ENCODE measurements at places on chromosomes 7 and 10.
A peak's percentile ranks its signal among the peaks of the same experiment; 100 is the strongest.

GRCh38 chr7:138854115-138854645 is 56.2 kb upstream of the ATP6V0A4 start:
- DNase-seq, result no peak

- DNase-seq, result no peak
Observed at GRCh38 chr10:20466731-20467130, 430.4 kb downstream of the NEBL start.

GRCh38 chr7:65379318-65379717 is 5.7 kb downstream of the ZNF92 start:
- no peak for DNase-seq

- DNase-seq, result no peak
Observed at GRCh38 chr10:12406764-12407400, 57.5 kb downstream of the CAMK1D start.

GRCh38 chr7:16616122-16616521 is 29.4 kb downstream of the ANKMY2 start:
- no peak for DNase-seq

GRCh38 chr10:132674311-132674710 is 111.6 kb downstream of the NKX6-2 start:
- no peak for DNase-seq

DNA sequence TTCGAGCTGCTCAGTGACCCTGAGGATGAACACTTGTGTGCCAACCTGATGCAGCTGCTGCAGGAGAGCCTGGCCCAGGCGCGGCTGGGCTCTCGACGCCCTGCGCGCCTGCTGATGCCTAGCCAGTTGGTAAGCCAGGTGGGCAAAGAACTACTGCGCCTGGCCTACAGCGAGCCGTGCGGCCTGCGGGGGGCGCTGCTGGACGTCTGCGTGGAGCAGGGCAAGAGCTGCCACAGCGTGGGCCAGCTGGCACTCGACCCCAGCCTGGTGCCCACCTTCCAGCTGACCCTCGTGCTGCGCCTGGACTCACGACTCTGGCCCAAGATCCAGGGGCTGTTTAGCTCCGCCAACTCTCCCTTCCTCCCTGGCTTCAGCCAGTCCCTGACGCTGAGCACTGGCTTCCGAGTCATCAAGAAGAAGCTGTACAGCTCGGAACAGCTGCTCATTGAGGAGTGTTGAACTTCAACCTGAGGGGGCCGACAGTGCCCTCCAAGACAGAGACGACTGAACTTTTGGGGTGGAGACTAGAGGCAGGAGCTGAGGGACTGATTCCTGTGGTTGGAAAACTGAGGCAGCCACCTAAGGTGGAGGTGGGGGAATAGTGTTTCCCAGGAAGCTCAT is 1.1 kb downstream of the DDIT4 start:
- peak; percentile 69 for DNase-seq

DNA sequence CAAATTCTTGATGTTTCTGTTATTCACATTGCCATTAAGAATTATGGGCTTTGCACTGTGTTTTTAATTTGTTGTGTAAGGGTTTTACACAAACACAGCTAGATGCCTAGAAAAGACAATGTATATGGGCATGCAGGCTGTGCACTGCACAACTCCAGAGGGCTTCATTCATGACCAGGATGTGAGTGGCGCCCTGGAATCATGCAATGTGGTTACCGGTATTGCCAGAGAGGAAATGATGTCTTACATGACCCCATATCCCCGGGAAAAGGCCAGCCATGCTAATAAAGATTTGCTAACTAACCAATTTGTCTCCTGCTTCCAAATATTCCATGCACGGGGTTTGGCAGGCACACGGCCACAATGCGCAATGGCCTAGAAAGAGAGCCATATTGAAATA is 16.9 kb downstream of the KCNMA1 start:
- DNase-seq, result no peak

GRCh38 chr7:42351316-42351935 is 114.4 kb upstream of the GLI3 start:
- DNase-seq, result no peak

GRCh38 chr10:103049237-103049636 is 131.1 kb downstream of the CNNM2 start:
- no peak for DNase-seq

- DNase-seq, result no peak
Observed at GRCh38 chr7:15007507-15007906, 105.0 kb upstream of the DGKB start.

DNA sequence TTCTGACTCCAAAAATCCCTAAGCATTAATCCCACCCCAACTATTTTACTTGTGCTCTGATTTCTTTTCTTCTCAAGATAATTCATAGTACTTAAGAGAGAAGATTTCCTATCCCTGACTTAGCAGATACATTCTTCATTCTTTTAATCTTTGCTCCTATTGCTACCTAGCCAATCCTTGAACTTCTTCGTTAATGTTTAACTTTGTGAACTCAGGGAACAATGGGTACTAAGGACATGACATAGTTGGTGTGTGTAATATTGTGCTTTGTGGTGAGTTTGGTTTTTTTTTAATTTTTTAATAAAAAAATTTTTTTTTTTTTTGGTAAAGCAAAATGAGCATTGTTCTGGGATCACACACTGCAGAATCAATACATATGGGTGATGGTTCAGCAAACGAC is 166.2 kb downstream of the CHCHD3 start:
- no peak for DNase-seq

DNA sequence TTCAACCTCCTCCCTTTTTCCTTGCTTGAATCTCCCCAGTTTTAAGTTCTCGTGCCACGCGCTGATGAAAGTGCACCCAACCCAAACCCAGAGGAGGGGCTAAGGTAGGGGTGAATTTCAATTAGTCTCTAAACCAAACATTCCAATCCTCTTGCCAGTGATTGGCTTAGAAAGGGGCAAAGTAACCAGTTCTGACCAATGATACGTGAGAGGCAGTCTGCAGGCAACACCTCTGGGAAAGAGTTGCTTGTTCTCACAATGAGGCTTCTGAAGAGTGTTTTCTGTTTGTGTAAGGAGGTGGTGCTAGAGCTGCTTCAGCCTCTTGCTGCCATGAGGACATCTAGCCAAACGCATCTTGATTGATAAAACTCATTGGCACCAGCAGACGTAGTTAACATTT is 21.8 kb downstream of the SLC35G1 start:
- no peak for DNase-seq

GRCh38 chr7:132817949-132818348 is 241.7 kb upstream of the PLXNA4 start:
- no peak for DNase-seq

GRCh38 chr10:27364028-27364427 is 123.4 kb upstream of the ACBD5 start:
- DNase-seq, result no peak

- no peak for DNase-seq
Observed at GRCh38 chr10:69858201-69858600, 56.5 kb downstream of the COL13A1 start.

DNA sequence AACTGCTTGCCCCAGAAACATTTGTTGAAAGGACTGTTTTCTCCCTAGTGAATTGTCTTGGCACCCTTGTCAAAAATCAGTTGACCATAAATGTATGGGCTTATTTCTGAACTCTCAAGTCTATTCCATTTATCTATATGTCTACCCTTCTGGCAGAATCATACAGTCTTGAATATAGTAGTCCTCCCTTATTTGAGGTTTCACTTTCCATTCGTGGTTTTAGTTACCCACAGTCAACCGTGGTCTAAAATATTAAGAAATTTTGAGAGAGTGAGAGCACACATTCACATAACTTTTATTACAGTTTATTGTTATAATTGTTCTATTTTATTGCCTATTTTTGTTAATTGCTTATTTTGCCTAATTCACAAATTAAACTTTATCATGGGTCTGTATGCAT is 17.4 kb upstream of the CEP41 start:
- DNase-seq, result no peak

- no peak for DNase-seq
Observed at GRCh38 chr10:130901311-130902165, 410.0 kb downstream of the TCERG1L start.

- DNase-seq, result no peak
Observed at GRCh38 chr10:60669501-60669900, 108.8 kb upstream of the CDK1 start.

GRCh38 chr7:96665689-96666088 is 44.0 kb downstream of the SEM1 start:
- DNase-seq, result no peak

GRCh38 chr10:80468002-80468401 is 13.9 kb downstream of the TSPAN14 start:
- DNase-seq, result peak; percentile 68

- DNase-seq, result peak; percentile 86
Observed at GRCh38 chr10:114544045-114544659, 113.9 kb downstream of the ABLIM1 start.

DNA sequence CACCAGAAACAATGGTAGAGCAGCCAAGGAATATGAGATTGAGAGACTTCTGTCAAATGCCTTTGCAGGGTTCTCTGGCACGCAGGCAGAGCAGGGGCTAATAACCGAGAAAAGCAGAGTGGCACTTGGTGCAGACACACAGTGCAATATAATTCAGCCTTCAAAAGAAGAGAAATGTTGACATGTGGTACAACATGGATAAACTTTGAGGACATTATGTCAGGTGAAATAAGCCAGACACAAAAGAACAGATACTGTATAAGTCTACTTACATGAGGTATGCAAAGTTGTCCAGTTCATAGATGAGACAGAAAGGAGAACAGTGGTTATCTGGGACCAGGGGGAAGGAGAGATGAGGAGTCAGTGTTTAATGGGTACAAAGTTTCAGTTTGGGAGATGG is 41.8 kb downstream of the ITIH5 start:
- no peak for DNase-seq

GRCh38 chr7:78194611-78195010 is 396.0 kb downstream of the PHTF2 start:
- DNase-seq, result no peak

- DNase-seq, result no peak
Observed at GRCh38 chr7:94243066-94243711, 151.5 kb upstream of the COL1A2 start.

GRCh38 chr10:24162206-24162985 is 46.5 kb upstream of the KIAA1217 start:
- no peak for DNase-seq

- DNase-seq, result no peak
Observed at GRCh38 chr7:137954614-137955013, 47.3 kb downstream of the CREB3L2 start.

- no peak for DNase-seq
Observed at GRCh38 chr7:92295391-92295790, 49.6 kb downstream of the ANKIB1 start.

- DNase-seq, result no peak
Observed at GRCh38 chr10:13669182-13669855, 82.6 kb downstream of the PRPF18 start.

DNA sequence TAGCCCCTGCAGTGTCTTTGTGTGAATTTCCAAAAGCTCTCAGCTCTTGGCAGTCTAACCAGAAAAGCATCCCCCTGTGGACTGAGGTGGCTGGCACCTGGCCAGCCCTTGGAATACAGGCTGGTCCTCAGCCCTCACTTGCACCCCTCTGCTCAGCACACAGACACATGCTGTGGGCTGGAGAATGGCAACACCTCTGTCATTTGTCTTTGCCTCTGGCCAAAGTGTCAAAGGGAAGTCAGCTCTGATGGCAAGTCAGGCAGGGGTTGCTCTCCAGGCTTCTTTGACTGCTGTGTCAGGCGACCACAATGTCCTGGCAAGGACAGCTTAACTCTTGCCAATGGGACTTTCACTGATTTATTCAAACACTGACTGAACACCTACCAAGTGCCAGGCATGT is 724.8 kb downstream of the INHBA start:
- DNase-seq, result no peak

DNA sequence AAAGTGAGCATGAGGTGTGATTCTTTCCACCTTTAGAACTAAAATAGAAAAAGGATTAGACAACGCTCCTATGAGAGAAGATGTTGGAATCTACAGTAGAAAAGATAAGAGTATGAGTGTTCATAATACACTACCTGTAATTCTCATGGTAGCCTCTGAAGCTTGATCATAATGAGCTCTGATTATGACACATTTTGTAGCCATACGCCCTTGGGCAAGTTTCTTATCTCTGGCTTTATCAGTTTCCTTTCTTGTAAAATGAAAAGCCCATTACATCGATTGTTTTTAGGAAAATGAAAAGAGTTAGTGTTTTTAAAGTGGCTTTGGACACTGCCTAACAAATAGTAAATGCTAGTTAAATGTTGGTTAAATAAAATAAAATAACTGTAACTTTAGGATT is 22.4 kb upstream of the PRSS58 start:
- no peak for DNase-seq

GRCh38 chr10:12984165-12984747 is 17.3 kb downstream of the CCDC3 start:
- DNase-seq, result no peak

GRCh38 chr10:52221923-52222322 is 92.2 kb upstream of the DKK1 start:
- no peak for DNase-seq

- no peak for DNase-seq
Observed at GRCh38 chr10:116237260-116237659, 35.7 kb downstream of the GFRA1 start.

GRCh38 chr10:30730306-30730705 is 100.8 kb upstream of the LYZL2 start:
- no peak for DNase-seq

DNA sequence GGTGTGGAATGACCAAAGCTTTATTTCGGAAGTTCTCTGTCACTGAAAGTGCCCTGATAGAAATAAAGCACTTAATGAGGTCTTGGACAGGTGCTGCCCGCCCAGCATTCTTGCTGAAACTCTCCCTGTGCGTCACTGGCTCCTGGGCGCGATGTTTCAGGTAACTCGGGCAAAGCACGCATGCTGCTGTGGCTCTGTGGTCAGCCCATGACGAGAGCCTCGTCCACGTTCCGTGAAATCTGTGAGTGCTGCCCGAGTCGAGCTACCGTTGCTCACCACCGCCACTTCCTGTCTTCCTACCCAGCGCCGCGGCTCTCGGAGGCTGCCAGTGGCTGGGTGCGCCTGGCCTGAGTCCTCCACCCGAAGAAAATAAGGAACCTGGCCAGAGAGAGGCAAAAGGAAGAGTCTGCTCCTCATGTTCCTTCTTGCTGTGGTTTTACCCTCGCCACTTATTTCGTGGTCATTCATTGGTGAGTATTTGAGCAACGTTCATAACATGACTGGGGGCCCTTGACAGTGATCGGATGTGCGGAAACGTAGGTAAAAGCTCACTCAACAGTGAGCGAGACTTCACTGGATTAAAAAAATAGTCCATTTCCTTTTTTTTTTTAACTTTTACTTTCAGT is 95.5 kb downstream of the MAP3K8 start:
- DNase-seq, result peak; percentile 74

GRCh38 chr7:68629-69028 is 123.7 kb upstream of the FAM20C start:
- DNase-seq, result no peak

- no peak for DNase-seq
Observed at GRCh38 chr10:71620642-71621041, 98.9 kb downstream of the C10orf105 start.

DNA sequence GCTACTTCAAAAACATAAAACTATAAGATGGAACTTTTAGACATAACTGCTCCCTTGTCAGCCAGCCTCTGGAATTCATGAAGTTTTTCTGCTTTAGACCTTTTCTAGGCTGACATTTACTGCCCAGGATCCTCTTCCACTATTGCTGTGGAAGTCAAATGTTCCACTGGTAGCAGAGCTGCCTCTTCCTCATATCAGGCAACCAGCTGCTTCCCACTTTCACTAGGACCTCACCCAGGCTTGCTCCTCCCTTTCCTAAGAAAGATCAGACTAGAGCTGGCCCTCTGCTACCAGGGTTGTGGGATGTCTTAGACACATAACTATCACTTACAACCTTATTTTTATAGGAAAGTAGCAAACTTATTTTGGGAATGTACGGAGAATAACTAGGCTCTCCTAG is 121.5 kb downstream of the CTTNBP2 start:
- no peak for DNase-seq
